Fibroblast of the aortic adventitia (primary cell): ENCODE measurements at places on chromosomes 1 and 21.

- no peak for DNase-seq
These were observed 35.0 kb downstream of the TMCC2 start for GRCh38 chr1:205262731-205263171.

GRCh38 chr1:44598167-44598566 lies 76.1 kb downstream of the TMEM53 start:
- DNase-seq, result no peak

GRCh38 chr1:942411-942821 lies 16.6 kb downstream of the NOC2L start:
- no peak for DNase-seq

DNA sequence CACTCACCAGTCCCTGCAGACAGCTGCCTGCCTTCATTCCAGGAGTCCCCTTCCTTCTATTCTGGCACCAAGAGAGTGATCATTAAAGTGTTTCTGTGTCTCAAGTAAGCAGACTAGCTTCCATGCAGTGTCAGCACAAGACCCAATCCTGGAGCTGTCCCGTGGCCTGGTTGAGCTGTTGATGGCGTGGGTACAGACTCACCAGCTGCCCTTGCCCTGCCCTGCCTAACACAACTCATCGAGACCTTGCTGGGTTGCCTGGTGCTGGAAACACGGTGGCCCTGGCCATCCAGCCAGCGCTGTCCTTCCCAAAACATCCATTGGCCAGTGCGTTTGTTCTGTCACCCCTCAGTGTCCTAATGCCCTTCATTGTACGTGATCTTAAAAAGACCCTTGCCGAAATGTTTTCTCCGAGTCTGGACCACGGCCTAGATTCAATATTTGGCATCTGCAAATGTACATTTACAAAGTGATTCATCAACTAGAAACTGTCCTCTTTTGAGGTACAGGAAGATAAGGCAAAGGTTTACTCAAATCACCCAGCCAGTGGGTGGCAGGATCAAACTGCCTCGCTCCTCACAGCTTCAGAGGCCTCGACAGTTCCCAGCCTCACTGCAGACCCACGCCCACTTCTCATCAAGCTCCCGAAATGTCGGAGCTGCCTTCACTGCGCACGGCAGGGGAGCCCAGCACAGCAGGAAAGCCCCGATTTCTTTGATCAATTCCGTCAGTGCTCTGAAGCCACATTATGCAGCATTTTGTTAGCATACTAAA lies 494.2 kb downstream of the KIF26B start:
- no peak for DNase-seq

DNA sequence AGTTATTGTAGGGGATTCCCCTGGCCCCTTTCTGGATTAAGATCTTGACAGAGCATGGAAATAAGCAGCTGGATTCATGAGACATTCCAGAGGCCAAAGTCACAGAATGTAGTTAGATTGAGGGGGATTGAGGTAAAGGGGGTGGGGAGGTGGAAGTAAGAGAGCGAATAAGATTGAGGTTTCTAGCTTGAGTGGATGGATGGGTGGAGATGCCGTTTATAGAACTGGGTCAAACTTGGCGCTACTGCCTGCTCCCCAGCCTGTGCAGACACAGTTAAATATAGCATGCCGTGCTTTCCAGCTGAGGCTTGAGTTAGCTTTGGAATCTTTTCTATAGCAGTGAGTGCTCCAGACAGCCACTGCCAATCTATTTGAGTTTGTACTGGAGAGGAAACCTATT lies 85.7 kb downstream of the DYRK1A start:
- DNase-seq, result peak; percentile 93

DNA sequence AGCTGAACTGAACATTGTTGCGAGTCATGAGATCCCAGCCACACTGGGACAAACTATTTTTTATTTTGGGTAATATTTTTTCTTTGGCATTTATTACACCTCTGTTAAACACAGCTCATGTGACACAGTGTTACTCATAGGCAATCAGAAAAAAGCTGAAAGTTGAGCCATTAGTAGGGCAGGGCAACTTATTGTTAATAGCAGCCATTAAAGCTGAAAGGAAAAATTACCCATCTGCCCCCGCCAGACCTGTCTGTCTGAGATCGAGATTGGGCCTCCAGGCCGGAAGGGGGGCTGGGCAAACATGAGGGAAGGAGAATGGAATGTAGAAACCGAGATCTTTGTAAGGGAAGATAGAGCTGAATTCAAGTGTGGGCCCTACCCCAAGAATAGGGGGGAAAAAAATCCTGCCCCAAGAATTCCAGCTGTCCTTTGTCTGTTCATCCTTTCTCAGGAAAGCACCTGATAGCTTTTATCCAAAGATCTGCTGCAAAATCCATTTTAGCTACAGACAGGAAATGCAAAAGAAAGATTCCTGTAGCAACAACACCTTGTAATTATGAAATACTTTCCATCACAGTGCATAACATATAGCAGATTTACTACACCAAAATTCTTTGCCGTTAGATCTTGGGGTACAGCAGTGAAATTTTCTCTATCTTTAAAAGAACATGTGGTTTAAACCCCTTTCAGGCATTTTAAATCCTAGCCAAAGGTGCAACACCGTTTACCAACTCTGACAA lies 212.8 kb downstream of the PBX1 start:
- peak; percentile 92 for DNase-seq

DNA sequence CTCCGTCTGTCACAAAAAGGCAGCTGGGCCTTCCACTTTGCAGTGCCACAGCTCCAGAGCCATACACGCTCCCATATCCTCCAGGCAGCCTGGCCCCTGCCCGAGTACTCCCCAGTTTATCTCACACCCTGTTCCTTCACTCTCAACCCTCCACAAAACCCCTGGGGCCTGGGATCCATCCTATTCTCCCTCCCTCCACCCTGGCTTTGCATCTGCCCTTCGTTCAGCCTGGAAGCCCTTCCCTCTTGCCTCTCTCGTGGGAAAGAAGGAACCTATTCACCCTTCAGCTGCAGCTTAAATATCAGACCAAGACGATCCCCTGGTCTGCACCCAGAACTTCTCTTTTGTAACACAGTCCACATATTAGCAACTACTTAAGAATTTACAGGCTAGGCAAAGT lies 56.7 kb downstream of the CAMK2N1 start:
- peak; percentile 46 for DNase-seq

- DNase-seq, result no peak
These were observed 18.4 kb downstream of the LRRC71 start for GRCh38 chr1:156938813-156939212.

GRCh38 chr1:113530021-113530420 lies 139.7 kb downstream of the MAGI3 start:
- no peak for DNase-seq

- DNase-seq, result peak; percentile 85
These were observed 19.5 kb downstream of the TEX35 start for GRCh38 chr1:178532392-178532791.
